ENCODE measurements at places on chromosomes 7 and 10. TPM values are rescaled to one million over a fixed set of nuclear protein-coding genes. Genes with fewer than 3 reads are reported as not detected.

The SORCS1 gene
- total RNA-seq: not detected

The ADO gene
- 26.2 TPM for total RNA-seq

The SLC26A3 gene
- 0.54 TPM for total RNA-seq

The RADIL gene
- total RNA-seq: 5.3 TPM

The GRM8 gene
- total RNA-seq: 0.05 TPM

The TRIM50 gene
- total RNA-seq: not detected

The TRIM73 gene
- total RNA-seq: 8.8 TPM

The TAS2R3 gene
- 1.4 TPM for total RNA-seq

The TMEM213 gene
- not detected for total RNA-seq

The CPA2 gene
- total RNA-seq: 1.5 TPM

The GALNT17 gene
- total RNA-seq: not detected

The FAM24B gene
- total RNA-seq: 6.8 TPM

The SYCE1 gene
- not detected for total RNA-seq

The RGS10 gene
- total RNA-seq: 96.7 TPM

The CLDN3 gene
- total RNA-seq: 19.2 TPM

The MPP7 gene
- 64.5 TPM for total RNA-seq

The NEBL gene
- total RNA-seq: 16.6 TPM

The PRF1 gene
- total RNA-seq: 6.4 TPM

The PGAM2 gene
- 0.27 TPM for total RNA-seq

The CXCL12 gene
- total RNA-seq: 0.47 TPM

The NEUROG3 gene
- not detected for total RNA-seq

The THSD7A gene
- total RNA-seq: 0.05 TPM

The ZCCHC24 gene
- 7.0 TPM for total RNA-seq

The CUBN gene
- 1.2 TPM for total RNA-seq

The DGKB gene
- 0.05 TPM for total RNA-seq

The PLXNA4 gene
- not detected for total RNA-seq

The EPHB6 gene
- total RNA-seq: 12.6 TPM

The CADPS2 gene
- total RNA-seq: 7.5 TPM

The NUTM2E gene
- total RNA-seq: 0.15 TPM

The KIAA1549 gene
- total RNA-seq: 3.9 TPM

The SPDYE2B gene
- not detected for total RNA-seq

All from HCT116 (cell line).